CD8-positive, alpha-beta memory T cell (primary cell): ENCODE measurements at places on chromosomes 13 and 19. TPM values are rescaled to one million over a fixed set of nuclear protein-coding genes. Genes with fewer than 3 reads are reported as not detected.

The KLK3 gene
- not detected for total RNA-seq

- peak; percentile 52 for DNase-seq
Observed at GRCh38 chr19:35268536-35269437, at the start of gene USF2. Gene USF2 (plus strand): TSS chr19:35268962. CDS start chr19:35269102, 140 bp downstream.

- DNase-seq, result peak; percentile 87
Observed at GRCh38 chr13:24271601-24272451, 37.6 kb upstream of the C1QTNF9 start.

The ZNF761 gene
- total RNA-seq, result 10.6 TPM

GRCh38 chr19:3669947-3670795 is 30.1 kb downstream of the PIP5K1C start:
- DNase-seq, result no peak

The ERICH4 gene
- total RNA-seq, result not detected

GRCh38 chr13:69866555-69866954 is 241.1 kb upstream of the ATXN8OS start:
- no peak for DNase-seq

DNA sequence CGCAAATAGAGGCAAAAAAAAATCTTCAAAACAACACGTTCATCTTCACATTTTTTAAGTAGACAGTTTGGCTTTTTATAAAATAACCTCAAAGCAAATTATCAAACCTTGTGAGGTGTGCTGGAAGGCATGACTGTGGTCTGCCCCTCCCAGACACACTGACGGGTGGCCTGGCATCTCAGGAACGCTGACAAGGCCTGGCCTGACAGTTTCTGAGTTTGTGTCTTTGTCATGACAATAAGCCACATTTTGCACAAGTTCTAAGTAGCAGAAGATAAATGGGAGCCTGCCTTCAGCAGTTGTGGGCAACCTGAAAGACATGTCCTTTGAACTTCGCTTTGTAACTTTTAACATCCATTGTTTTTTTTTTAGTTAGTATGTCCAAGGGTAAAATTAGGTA is 38.5 kb downstream of the SOX21 start:
- no peak for DNase-seq
